Aorta (tissue), 5 donors: ENCODE measurements at places on chromosomes 7 and 10. TPM values are rescaled to one million over a fixed set of nuclear protein-coding genes. Genes with fewer than 3 reads are reported as not detected.

GRCh38 chr7:3267966-3268690 lies 32.9 kb upstream of the SDK1 start:
- DNase-seq, result no peak

FXYD4 gene
- polyA plus RNA-seq, result not detected

DNA sequence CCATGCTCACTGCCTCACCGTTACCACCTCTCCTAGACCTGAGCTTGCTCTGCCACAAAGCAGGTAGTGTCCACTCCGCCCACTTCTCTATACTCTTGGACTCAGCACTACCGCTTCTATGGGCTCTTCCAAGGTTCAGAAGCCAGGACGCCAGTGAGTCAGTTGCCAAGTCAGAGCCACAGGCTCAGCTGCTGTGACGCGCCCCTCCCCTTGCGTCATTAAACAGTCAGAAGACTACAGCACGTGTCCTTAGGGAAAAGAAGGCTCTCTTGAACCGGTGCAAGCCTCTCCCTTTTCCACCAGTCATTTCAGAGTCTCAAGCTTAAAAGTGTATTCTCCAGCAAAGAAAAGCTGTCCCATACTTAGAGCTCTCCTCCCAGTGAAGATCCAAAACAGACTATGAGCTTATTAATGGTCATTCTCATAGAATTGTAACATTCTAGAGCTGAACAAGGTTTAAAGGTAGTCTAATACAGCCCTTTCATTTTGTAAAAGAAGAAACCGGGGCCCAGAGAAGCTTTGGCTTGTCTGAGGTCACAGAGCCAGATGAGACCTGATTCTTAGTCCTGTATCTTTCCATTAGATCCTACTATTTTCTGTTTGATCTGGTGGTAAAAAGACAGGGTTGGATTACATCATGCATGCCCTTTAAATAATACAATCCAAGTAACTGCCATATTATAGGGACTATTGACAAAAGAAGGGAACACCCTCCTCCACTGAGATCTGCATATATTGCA lies 40.9 kb upstream of the MET start:
- DNase-seq, result peak; percentile 89

FOXP2 gene
- 1.1 TPM for polyA plus RNA-seq

NPC1L1 gene
- 0.79 TPM for polyA plus RNA-seq

DNA sequence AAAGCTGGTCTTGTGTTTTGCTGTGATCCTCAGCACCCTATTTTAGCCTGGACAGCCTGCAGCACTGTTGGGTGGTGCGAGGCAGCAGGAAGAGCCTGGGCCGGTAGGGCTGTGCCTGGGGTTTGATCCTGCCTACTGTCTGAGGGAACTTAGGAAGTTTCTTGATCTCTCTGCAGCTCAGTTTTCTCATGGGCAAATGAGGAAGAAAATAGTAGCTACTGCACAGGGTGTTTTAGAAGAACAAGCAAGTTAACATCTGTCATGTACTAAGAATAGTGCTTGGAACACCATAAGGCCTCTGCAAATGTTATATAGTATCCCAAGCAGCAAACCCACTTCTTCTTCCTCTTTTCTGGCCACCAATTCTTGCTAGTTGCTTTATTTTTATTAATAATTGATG lies 12.0 kb upstream of the AGR2 start:
- no peak for DNase-seq

MYL10 gene
- not detected for polyA plus RNA-seq
